ENCODE measurements at places on chromosomes 4 and X.

- H3K27me3 ChIP-seq = peaks cover 30% of the 10 kb centered on the region
- no peaks in the 10 kb centered on the region for H3K36me3 ChIP-seq
- DNase-seq = no peak
- peaks cover 13% of the 10 kb centered on the region for H3K4me1 ChIP-seq
- peak overlapping the region; percentile 24 for H3K4me3 ChIP-seq
Observed at GRCh38 chr4:185018834-185019455, 655 bp downstream of the HELT start.

DNA sequence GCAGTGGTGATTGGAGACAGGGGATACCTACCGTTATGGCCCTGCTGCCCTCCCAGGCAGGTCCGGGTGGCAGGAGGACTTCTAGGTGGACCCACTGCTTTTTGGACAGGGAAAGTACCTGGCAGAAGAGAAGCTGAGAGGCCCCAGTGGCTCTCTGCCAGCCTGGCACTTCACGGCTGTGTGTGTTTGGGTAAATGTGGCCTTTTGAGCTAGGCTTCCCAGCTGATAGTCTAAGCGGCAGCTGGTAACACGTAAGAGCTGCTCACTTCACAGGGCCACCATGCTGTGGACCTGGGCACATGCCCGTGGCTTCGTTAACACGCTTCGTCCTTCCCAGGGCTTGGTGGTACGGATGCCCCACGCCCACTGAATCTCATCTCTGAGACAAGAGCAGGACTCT, 92.0 kb upstream of the CLCN4 start:
- H3K27me3 ChIP-seq = no peaks in the 10 kb centered on the region
- H3K4me1 ChIP-seq = peaks cover 21% of the 10 kb centered on the region
- H3K27ac ChIP-seq = no peak overlapping the region
- peaks cover 23% of the 10 kb centered on the region for H3K36me3 ChIP-seq
- no peak overlapping the region for H3K4me3 ChIP-seq
- DNase-seq = no peak

GRCh38 chr4:67701517-67701850, 529 bp upstream of the UBA6 start:
- no peaks in the 10 kb centered on the region for H3K27me3 ChIP-seq
- H3K27ac ChIP-seq = peak overlapping the region; percentile 95
- peak overlapping the region; percentile 97 for H3K4me3 ChIP-seq
- H3K36me3 ChIP-seq = peaks cover 20% of the 10 kb centered on the region
- no peak for DNase-seq

DNA sequence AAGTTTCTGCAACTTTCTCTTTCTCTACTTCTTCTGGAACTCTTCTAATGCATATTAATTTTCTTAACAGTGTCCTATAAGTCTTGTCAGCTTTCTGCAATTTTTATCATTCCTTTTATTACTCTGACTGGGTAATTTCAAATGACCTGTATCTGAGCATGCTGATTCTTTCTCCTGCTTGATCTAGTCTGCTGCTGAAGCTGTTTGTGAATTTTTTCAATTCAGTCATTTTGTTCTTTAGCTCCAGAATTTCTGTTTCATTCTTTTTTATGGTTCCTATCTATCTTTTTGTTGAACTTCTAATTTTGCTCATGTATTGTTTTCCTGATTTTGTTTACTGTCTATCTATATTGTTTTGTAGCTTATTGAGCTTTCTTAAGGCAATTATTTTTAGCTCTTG, 1.5 kb upstream of the KLKB1 start:
- no peak for DNase-seq
- no peaks in the 10 kb centered on the region for H3K4me1 ChIP-seq
- peaks cover 3% of the 10 kb centered on the region for H3K27me3 ChIP-seq
- peaks cover 23% of the 10 kb centered on the region for H3K36me3 ChIP-seq

GRCh38 chr4:57652779-57653178, 542.6 kb upstream of the IGFBP7 start:
- H3K4me1 ChIP-seq = no peaks in the 10 kb centered on the region
- H3K36me3 ChIP-seq = no peaks in the 10 kb centered on the region
- no peak overlapping the region for H3K27ac ChIP-seq
- DNase-seq = no peak
- no peak overlapping the region for H3K4me3 ChIP-seq
- no peaks in the 10 kb centered on the region for H3K27me3 ChIP-seq

DNA sequence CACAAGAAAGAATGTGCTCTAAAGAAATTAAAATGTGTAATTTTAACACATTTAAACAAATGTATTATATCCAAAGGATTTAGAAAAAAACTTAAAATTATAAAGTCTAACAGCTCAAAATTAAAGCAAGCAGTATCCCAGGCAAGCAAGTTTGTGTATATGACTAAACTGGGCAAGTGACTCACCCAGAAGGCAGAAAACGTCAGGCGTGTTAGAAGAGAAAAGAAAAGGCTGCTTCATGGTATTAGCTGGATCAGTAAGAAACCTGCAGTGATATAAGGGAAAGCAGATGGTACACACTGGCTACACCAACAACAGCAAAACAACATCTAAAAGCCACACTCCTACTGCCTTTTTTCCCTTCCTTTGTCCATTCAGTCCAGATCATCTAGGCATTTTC, 250.6 kb upstream of the NDST3 start:
- H3K27me3 ChIP-seq = no peaks in the 10 kb centered on the region
- H3K27ac ChIP-seq = no peak overlapping the region
- no peaks in the 10 kb centered on the region for H3K4me1 ChIP-seq
- no peak for DNase-seq

GRCh38 chrX:3527811-3528210, 181.4 kb upstream of the MXRA5 start:
- H3K36me3 ChIP-seq = no peaks in the 10 kb centered on the region
- H3K27ac ChIP-seq = no peak overlapping the region
- H3K27me3 ChIP-seq = no peaks in the 10 kb centered on the region
- no peak overlapping the region for H3K4me3 ChIP-seq

- no peak overlapping the region for H3K4me3 ChIP-seq
- H3K36me3 ChIP-seq = no peaks in the 10 kb centered on the region
- DNase-seq = no peak
- H3K27me3 ChIP-seq = no peaks in the 10 kb centered on the region
- no peak overlapping the region for H3K27ac ChIP-seq
Observed at GRCh38 chr4:35365186-35365585, 879.1 kb downstream of the ARAP2 start.

DNA sequence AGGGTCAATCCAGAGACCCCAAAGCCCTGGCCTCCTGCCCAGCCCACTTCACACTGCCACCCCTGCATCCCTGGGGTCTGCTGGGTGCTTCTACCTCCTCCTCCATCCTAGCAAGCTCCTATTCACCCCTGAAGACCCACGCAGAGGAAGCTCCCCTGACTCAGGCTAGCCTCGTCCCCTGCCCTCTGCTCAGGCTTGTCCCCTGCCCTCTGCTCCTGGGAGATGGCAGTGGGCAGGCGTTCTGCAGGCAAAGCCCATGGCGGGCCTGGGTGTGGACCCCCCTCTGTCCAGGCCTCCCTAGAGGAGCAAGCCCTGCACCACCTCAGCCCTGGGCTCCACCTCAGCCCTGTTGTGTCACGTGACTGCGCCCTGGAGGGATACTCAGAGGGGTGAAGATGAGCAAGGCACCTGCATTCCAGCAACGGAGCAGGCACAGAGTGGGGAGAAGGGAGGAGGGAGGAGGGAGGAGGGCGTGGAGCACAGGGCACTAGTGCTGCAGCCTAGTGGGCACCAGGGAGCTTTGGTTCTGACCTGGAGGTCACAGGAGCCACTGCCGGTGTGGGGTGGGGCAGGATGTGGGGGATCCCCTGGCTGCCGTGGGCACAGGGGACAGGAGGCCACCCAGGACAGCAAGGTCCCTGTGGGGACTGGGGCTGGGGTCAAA, 27.6 kb upstream of the FGFR3 start:
- peak overlapping the region; percentile 55 for H3K4me3 ChIP-seq
- peaks cover 10% of the 10 kb centered on the region for H3K27me3 ChIP-seq
- DNase-seq = no peak
- no peak overlapping the region for H3K27ac ChIP-seq
- H3K36me3 ChIP-seq = no peaks in the 10 kb centered on the region

DNA sequence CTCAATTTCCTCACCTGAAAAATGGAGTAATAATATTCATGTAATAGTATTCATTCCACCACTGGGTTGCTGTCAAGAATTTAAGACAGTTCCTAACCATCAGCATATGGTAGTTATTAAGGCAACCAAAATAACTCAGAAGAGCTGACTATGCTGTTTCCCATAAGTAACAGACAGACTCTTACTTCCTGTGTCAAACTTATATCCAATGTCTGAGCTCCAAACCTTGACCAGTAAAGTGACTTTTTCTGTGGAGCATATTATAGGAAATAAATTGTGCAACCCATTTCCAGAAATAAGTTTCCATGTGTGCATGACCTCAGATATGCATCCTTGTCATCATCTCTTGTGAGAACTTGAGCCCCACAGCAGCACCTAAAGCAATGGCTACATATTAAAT, 78.8 kb downstream of the HADH start:
- H3K4me3 ChIP-seq = no peak overlapping the region
- no peak for DNase-seq
- H3K4me1 ChIP-seq = peaks cover 7% of the 10 kb centered on the region
- H3K27ac ChIP-seq = no peak overlapping the region
- no peaks in the 10 kb centered on the region for H3K36me3 ChIP-seq

DNA sequence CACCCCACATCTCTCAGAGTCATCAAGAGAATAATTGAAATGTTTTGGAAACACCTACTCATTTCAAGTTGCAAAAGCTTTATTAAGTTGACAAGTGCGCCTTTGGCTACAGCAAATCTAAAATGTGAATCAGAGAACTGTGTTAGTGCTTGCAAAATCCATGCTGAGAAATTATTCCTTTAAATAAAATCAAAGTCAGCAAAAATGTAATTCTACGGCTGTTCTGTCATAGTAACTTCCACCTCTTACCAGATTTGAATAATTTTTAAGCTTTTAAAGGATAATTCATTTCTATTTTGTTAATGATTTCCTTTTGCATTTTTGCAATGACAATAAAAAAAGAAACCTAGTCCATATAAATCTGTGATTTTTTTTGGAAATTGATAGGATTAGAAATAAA, 1779.1 kb downstream of the STIM2 start:
- no peak overlapping the region for H3K27ac ChIP-seq
- H3K36me3 ChIP-seq = no peaks in the 10 kb centered on the region
- no peaks in the 10 kb centered on the region for H3K27me3 ChIP-seq
- no peak for DNase-seq
- no peaks in the 10 kb centered on the region for H3K4me1 ChIP-seq

DNA sequence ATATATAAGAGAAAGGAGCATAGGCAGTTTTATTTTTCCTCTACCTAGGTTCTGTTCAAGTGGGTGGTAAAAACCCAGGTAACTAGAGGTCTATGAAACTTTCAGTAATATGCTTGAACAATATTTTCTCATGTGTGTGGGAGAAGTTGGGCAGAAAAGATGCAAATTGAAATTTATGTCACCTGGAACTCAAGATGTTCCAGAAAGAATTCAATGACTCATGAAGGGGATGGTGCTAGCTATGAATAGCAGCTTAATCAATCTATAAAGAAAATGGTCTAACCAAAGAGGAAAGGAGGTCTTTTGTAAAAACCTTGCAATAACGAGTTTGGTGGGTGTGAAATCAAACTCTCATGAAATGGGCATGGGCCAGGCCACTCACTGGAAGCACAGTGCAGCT, 263.8 kb downstream of the INPP4B start:
- no peaks in the 10 kb centered on the region for H3K4me1 ChIP-seq
- H3K27me3 ChIP-seq = no peaks in the 10 kb centered on the region
- no peak for DNase-seq

- peaks cover 7% of the 10 kb centered on the region for H3K4me1 ChIP-seq
- DNase-seq = no peak
- peaks cover 5% of the 10 kb centered on the region for H3K36me3 ChIP-seq
- no peaks in the 10 kb centered on the region for H3K27me3 ChIP-seq
- no peak overlapping the region for H3K4me3 ChIP-seq
- H3K27ac ChIP-seq = no peak overlapping the region
Observed at GRCh38 chrX:96692890-96693289, 8.2 kb downstream of the DIAPH2 start.
